CD4-positive, alpha-beta memory T cell (primary cell): ENCODE measurements at places on chromosomes 1 and 21.

DNA sequence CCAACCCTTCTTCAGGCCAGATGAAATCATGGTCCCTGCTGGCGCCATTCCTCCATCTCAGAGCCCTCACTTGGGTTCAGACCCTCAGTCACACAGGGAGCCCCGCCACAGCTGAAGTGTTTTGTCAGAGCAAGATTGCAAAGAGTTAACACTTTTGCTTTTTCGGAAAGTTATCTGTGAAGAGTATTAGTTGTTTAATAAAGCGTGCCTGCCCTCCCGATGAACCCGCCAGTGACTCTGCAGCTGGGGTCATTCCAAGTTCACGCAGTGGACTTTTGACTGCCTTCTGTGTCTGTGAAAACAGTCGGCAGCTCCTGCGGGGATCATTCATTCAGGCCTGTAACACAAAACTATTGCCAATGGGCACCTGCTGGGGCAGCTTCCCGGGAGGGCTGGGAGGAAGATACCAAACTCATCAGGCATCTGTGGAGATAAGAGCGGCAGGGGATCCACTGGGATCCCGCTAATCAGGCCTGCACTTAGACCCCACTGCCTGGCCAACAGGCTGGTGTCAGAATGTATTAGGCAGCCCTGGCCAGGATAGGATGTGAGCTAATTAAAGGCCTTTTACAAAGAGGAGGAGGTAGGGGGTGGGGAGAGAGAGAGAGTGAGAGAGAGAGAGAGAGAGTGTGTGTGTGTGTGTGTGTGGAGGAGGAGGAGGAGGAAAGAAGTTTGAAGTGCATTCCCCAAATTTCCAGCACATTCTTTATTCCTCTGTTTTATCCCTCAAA is 184.5 kb downstream of the DHRS3 start:
- peak; percentile 14 for DNase-seq

- no peak for DNase-seq
Measured at GRCh38 chr1:195332102-195332501, 1276.1 kb downstream of the KCNT2 start.

GRCh38 chr1:241999026-241999425 is at the start of gene MAP1LC3C:
MAP1LC3C (minus strand) TSS chr1:241999098; CDS start chr1:241999008, 90 bp downstream.
- no peak for DNase-seq

DNA sequence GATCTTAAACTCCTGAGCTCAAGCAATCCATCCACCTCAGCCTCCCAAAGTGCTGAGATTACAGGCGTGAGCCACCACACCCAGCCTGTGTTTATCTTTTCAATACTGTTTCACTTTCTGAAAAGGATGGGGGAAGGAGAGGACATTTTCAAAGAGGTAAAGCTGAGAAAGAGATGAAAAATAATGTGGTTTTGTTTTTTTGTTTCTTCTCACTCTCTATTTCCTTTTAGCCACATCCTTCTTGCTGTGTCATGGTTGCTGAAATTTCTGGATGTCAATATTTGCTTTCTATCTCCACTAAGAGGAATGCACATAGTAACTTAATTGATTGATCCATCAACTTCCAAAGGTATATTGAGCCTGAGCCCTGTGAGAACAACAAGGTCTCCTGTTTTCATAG is 6.4 kb upstream of the C1orf21 start:
- DNase-seq, result no peak

DNA sequence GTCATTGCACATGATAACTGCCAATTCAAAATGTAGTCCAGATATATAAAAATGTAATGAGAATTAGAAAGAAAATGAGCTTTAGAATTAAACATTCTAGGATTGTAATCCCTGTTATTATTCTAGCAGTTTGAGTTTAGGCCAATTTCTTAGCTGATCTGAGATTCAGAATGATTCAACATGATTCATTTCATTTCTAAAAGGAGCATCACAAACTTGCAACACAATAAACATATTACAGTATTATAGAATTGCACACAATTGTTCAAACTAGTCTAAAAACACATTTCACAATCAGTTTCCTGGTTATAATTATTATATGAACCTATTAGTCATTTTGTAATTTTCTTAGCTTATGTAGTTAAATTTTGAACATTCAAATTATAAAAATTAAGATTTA is 43.3 kb upstream of the TSHB start:
- DNase-seq, result no peak

DNA sequence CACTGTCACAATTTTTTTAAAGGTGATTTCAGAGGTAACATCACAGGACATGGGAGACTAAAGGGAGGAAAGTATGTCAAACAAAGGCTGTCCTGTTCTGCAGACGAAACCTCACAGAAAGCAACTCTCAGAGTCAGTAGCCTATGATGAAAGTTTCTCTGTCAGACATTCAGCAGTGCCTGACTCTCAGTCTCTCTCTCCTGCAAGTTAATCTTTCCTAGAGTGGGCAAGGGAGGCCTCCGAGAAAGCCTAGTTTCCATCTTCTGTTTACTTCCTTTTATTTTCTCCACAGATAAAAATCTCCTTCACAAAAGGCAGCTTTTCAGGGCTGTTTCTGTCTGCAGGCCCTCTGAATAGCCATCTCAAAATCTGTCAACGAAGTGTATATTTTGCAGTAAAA is 24.9 kb upstream of the FMO2 start:
- DNase-seq, result no peak

DNA sequence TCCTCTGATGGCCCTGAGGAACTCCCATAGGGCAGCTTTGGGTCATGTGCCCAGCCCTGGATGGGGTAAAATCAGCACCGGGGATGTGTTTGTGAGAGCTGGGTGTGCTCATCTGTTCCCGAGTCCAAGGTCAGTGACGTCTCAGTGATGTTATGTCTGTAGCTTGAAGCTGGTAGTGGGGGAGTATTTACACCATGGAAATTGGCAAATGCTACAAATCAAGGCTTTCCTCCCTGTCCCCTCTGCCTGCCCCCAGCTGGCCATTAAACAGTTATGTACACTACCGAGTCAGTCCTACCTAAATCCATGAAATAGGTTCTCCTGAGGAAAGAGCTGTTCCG is 117.8 kb upstream of the SLC25A33 start:
- DNase-seq, result no peak

GRCh38 chr1:38000529-38001455 is 4.5 kb downstream of the FHL3 start:
- no peak for DNase-seq

DNA sequence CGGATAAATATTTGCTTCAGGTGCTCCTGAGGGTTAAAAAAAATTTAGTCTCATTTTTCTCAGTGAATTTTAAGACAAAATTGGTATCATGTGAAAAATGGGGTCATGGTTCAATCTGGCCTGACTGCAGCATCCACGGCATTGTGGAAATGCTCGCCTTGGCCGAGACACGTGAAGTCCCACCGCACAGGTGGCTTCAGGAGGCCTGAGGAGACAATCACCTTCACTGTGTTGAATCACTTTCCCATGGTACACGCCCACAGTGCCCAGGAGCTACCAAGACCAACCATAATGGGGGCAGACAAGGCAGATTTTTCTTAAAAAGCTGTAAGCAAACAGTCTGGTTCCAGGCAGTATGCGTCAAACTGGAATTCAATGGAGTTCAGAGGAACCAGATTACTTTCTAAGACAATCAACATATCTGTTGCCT is 11.0 kb upstream of the CPLANE2 start:
- DNase-seq, result no peak

DNA sequence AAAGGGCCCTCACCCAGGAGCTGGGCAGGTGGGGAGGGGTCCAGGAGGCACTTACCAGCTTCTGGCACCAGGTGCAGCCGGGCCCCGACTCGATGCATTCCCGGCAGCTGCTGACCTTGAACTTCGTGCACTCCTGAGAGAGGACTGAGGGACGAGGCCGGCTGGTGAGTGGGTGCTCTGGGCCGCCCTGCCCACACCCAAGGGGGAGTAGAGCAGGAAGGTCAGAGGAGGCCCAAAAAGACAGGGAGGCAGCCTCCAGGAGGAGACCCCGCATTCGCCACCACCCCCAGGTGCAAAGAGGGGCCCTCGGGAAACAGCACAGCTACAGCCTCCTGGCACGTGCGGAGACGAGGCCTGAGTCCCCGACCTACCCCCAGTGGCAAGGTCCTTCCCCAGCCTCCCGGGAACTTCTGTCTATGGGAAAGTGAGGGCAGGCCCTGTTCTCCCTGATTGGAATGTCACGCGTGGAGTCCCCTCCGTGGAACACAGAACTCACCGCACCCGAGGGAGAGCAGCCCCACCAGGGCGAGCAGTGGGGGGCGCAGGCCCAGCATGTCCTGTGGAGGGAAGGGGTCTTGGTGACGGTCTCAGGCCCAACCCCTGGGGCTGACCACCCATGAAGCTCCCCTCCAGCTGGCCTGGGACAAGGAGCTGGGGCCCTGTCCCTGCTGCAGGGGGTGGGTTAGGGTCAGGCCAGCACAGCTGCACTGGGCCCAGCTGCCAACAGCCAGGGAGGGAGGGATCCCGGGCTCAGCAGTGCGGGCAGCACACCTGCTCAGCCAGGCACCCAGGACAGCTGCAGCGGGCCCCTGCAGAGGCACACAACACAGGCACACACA is 10.3 kb downstream of the ITGB2 start:
- no peak for DNase-seq

DNA sequence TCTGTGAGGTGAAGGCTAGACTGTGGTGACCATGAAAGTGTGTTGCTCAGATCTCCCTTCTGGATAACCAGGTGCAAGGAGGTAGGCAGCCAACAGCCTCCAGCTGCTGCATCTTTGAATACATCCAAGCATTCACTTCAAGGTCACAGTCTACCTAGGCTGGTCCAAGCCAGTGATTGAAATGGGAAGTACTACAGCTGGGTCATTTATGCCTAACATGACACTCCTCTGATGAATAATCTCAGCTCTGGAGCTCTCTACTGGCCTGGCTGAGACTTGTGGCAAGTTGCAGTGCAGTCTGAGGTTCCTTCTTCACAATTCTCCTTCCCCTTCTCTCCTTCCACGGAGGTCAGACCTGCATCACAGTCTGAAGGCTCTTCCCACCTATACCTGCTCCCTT is 35.0 kb upstream of the ARHGAP29 start:
- no peak for DNase-seq

DNA sequence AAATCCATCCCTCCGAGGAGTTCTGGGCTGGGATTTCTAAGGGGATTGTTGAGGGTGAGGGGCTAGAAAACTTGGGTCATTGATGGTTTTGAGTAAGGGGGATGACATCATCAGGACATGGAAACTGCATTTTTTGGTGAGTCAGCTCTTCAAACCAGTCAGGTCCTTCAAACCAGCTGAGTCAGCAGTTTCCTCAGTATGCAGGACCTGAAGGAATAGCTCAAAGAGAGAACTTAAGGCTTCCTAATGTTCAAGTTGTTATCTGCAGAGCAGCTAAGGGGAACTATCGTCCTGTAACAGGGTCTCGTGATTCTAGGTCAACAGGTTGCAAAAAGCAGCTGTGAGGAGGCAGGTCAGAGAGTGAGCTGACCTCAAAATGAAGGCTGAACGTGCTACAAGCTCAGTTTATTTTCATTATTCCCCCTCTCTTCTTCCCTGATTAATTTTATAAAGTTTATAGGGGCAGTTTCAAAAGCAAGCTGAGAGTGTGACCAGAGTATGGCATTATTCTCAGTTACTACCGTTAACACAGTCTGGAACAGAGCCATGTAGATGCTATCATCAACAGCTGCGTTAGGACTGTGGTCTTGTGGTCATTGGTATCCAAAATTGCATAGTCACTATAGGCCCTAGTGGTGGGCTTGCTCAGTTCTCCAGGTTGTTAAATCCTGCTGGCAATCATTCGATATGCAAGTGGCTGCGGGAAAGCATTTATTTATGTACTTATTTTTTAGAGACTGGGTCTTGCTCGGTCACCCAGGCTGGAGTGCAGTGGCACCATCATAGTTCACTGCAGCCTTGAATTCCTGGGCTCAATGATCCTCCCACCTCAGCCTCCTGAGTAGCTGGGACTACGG is 10.7 kb upstream of the SDC3 start:
- DNase-seq, result no peak

- peak; percentile 76 for DNase-seq
Measured at GRCh38 chr1:116737855-116738321, 16.3 kb upstream of the CD2 start.

DNA sequence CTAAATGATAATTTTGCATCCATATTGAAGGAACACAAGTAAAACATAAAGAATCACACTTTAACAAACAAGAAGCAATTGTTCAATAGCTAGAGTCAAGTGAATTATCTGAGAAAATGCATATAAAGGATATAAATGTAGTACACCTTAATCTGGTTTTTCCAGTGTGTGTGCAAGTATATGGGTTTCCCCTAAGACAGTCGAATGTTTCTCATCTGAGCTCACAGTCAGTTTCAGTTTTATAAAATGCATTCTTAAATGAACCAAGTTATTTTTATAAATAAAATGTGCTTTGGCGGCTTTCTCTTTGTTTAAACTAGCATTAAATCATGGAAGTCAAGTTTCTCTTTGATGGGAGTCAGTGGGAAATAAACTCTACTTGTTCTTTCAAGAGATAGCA is 125.9 kb downstream of the PTPRC start:
- DNase-seq, result no peak

GRCh38 chr1:215651867-215652266 is 84.8 kb downstream of the KCTD3 start:
- DNase-seq, result no peak

DNA sequence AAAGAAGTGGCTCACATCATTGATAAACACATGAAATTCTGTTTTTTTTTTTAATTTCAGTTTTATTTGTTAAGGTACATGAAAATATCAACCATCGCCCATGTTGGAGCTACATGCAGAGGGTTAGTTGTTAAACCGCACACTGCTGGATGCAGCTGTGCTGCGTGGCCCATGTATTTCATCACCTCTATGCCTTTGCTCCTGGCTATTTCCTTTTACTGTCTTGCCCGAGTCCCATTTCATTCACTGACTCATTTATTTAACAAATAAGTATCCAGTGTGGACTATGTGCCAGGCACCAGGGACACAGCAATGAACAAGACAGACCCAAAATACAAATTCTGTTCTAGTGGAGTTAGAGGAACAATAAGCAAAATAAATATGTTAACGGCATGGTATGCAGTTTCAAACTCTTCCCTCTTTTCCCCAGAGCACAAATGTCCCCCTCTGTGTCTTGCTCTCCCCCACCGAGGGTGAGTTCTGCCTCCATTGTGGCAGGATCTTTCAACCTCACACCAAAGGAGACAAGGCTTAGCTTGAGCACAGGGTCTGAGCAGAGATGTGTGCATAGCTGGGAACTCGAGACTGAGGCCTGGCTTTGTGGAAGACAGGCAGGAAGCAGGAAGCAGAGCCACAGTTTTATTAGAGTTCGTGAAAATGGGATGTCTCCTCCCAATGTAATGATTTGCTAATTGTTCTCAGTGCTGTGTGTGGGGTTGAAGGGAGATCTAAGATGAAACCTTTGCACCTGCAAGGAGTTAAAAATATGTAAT is 44.6 kb downstream of the MAN1C1 start:
- DNase-seq, result no peak

- no peak for DNase-seq
Measured at GRCh38 chr1:91798241-91798648, 87.7 kb downstream of the TGFBR3 start.

- no peak for DNase-seq
Measured at GRCh38 chr1:42340093-42340492, 5.1 kb upstream of the FOXJ3 start.

- DNase-seq, result no peak
Measured at GRCh38 chr1:241697640-241698018, 45.5 kb downstream of the WDR64 start.

- DNase-seq, result no peak
Measured at GRCh38 chr1:202709276-202710041, 795 bp downstream of the SYT2 start.
